ENCODE measurements at places on chromosomes 1 and 21.
A peak's percentile ranks its signal among the peaks of the same experiment; 100 is the strongest.

DNA sequence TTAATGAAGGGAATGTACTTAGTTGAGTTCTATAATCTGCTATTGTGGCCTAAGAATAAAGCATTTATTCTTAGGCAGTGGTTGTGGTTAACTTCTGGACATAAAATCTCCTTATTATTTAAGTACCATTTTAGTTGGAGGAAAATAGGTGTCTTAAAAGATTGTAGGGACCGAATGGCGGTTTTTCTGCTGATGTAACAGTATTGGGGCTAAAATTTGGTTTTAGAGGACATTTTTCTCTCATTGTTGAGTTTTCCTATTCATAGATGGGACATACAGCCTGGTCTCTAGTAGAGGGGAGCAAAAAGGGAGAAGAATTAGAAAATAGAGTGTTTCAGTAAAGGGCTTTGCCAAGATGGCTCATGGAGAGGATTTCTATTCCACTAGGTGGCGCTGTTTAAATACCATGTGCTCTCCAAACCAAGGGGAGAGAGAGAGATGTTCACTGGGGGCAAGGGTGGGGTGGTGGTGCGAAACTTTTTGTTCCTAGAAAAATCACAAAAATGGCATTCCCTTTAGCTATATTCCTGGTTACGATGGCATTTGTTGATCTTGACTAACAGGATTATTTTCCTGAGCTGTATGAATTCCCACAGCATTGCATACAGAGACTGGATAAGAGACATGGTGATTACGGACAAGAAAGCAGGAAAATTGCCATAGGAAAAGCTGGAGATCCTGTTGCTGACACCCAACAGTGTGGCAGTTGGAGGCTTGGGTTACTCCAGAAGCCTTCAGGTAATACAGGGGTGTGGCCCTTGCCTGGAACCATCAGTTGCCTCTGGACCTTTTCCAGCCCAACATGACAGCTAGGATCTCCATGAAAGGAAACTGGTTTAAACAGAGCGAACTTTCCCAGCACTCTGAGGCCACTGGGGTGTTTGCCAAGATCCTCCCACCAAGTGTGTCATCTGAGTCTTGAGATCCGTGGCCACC, 18.2 kb upstream of the FCGR2A start:
- peak; percentile 7 for DNase-seq

DNA sequence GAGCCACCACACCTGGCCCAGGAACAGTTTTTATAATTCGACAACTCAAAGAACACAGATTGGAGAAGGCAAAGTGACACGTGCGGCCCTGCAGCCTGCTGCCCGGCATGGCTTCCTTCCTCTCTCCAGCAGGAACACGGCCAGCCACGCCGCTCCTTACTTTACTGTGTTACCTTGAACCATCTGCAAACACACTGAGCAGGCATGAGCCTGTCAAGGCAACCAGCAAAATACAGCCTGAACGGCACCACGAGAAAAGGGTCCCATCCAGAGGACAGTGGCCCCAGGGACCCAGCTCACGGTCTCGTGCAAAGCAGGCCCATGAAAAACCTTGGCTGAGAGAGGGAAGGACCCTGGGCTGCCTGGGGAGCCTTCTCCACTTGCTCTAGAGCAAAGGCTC, 38.8 kb downstream of the NPHP4 start:
- DNase-seq = no peak

DNA sequence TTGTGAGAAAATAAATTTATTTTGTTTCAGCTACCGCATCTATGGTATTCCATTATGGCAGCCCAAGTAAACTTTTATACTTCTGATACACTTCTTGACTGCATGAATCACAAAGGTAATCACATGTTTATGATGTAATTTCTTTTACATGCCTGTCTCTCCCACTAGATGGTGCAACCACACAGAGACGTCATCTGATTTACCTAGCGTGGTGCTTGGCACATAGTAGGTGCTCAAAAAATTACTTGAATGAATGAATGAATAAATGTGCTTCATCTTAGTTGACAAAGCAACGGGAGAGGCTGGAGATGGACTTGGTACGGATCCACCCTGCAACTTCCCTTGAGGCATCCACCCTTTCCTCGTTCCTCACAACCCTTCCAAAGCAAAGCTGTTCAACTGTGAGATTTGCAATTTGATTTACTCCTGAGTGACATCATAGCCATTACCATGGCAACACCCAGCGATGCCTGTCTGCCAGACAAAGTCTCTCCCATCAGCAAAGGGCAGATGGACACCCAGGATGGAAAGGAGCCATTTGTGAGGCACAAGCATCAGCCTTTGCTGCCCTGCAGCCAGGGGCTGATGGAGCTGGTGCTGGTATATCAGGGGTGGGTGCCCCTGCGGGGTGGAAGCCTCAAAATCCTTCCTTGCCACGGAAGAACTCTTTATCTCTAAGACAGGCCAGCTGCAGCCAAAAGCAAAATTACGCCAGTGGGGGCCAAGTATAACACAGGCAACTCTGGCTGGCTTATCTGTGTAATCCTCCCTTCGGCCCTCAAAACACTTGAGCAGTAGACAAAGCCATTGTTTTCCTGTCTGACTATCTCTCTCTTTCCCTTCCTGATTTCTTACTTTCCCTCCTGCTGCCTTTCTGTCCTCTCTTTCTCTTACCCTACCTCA, 18.9 kb upstream of the VWA5B1 start:
- no peak for DNase-seq

- DNase-seq = peak; percentile 55
Observed at GRCh38 chr21:31604591-31605190, 54.8 kb upstream of the SOD1 start.

- DNase-seq = peak; percentile 61
Observed at GRCh38 chr1:44594871-44595735, 79.2 kb downstream of the TMEM53 start.
